AG04450 (cell line): ENCODE measurements at places on chromosomes 4 and X.

DNA sequence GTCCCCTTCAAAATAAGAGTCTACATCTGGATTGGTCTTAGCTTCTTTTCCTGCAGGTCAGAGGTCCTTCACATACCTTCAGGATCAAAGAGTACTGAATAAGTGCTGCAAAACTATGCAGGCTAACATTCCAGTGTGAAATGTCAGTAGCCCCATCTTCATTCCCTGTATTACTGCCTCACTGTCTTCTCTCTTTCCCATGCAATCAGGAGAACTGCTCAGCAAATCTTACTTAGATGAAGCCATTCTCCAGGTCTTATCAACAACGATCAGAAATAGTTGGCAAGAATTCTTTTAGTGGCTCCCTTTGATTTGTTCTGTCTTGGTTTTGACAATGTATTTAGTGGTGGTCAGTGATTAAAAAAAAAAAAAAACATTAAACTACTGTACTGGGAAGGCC, 26.0 kb upstream of the IQCM start:
- no peak for DNase-seq

DNA sequence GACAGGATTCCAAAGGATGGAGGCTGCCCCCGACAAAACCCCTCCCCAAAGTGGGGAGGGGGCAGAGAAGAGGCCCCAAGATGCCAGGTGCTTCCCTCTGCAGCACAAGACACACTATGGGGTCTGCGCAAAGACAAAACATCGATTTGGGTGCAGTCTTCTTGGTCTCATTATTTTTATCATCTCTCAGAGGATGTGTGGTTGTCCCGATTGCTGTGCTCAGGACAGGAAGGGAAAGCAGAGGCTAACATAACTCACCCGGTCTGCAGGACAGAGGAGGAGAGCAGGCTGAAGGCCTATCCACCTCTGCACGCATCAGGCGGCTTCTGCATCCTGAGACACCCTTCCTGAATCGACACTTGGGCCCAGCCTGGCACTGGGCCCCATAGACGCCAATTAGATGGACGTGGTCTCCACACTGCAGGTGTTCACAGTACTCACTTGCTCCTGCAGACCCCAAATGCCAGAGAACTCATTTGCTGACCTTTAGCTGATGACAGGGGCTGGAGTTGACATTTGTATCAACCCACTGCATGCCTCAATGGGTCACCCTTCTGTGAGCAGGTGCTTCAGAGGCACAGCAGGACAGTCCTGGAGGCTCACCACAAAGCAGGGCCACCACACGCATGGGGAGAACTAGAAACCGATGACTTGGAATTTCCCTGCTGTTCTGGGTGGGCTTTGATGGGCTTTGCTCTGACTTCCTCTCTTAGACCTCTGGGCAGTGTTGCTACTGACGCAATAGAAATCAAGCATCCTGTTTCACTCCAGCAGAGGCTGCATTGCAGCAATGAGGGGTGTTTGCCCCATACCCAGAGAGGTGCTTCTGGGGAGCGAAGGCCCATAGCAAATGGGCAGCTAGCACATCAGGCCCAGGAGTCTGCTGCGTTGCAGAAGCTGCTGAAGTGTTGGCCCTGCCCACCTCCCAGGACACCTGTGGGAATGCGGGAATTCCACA, 96.3 kb upstream of the ENPP6 start:
- DNase-seq, result no peak

DNA sequence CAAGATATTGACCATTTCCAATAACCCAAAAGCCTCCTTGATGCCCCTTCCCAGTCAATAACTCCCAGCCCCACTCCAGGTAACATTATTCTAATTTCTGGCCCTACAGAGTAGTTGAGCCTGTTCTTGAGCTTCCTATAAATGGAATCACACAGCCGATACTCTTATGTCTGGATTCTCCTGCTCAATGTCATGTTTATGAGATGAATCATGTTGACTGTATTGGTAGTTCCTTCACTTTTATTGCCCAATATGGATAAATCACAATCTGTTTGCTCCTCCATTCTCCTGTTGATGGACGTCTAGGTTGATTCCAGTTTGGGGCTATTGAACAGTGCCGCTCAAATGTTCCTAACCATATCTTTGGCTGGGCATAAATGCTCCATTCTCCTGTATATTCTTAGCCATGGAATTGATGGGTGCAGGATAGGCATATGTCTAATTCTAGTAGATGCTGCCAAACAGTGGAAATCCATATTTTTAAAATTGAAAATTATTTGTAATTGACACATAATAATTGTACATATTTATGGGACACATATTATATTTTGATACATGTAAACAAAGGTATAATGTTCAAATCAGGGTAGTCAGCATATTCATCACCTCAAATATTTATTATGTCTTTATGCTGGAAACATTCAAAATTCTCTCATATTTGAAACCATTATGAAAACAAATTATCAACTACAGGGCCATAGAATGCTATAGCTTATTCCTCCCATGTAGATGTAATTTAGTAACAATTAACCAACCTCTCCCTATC, 40.5 kb upstream of the SLC2A9 start:
- no peak for DNase-seq

DNA sequence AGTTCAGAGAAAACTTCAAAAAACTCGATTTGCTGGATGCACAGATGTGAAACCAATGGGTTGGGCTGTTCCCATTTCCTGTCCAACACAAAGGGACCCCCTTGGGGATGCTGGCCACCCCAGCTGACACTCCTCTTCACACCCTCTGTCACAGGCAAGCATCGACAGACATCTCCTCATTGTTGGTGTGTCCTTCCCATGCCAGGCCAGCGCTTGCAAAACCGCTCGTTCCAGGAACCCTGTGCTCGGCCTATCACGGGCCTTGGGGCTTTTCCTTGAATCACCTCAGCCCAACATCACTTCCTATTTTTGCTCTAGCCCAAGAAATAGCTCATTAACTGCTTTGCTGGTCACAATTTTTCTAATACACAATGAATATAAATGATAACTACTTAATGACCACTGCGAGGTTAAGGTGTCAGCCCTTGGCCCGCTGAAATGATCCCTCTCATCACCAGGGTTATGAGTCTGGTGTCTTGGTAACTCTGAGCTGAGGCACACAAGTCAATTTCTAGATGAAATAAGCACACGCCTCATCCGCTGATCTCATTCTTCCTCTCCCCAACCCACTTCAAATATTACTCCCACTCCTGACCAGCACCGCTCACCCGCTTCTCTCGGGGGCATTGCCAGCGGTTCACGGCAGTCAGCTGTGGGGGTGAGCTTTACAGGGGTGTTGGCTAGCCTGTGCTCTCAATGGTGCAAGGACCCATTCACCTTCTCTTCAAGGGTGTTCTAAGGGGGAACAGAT, 32.3 kb downstream of the BCOR start:
- DNase-seq, result no peak

GRCh38 chr4:151219091-151219490, 57.9 kb upstream of the PRSS48 start:
- no peak for DNase-seq

GRCh38 chr4:1326751-1327525, 20.1 kb upstream of the UVSSA start:
- no peak for DNase-seq

GRCh38 chrX:135421537-135421931, 210 bp upstream of the SMIM10L2A start:
- peak; percentile 6 for DNase-seq

DNA sequence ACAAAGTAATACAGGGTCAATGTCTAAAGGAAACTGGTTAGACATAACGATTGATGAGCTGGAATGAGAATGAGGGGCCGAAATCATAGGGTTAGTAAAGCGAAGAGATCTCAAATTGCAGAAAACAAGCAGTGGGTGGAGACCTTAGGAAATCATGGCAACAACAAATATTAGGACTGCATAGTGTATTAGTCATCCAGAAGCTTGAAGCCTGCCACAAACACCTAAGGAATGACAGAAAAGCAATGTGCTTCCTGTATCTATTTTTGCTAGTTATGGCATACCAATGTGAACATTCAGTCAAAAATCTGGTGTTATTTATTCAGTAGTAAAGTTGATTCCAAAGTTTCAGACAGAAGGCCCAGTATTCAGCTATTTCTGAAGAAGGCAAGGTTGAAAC, 410.9 kb upstream of the CT83 start:
- DNase-seq, result no peak

- no peak for DNase-seq
These were observed 134.3 kb upstream of the VCX2 start for GRCh38 chrX:8305350-8305749.

DNA sequence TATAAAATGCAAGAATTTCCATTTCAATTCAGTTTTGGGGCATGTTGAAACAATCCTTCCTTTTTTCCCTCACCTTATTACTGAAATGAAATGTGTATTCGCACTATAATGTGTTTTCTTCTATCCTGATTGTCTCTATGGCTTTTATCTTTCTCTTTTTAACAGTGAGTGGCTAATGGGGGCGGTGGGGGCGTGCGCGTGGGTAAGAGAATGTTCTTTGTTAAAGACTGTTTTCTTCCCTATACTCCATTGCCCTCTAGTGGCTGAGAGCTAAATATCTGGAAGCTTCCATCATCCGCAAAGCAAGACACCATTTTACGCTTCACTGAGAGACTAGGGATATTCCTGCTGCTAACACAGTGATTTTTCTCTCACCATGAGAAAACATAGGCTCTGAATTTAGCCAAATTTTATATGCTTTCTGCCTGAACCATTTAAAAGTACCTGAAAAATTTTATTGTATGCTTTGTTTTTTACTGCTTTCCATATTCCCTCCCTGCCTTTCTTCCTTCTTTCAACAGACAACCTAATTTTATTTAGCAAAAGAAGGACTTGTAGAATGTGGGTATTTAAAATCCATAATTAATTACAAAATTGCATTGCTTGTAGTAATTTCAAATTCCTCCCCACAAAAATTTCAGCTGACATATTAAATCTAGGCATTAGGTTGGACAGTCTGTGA, 194.0 kb downstream of the GASK1B start:
- DNase-seq, result peak; percentile 33

DNA sequence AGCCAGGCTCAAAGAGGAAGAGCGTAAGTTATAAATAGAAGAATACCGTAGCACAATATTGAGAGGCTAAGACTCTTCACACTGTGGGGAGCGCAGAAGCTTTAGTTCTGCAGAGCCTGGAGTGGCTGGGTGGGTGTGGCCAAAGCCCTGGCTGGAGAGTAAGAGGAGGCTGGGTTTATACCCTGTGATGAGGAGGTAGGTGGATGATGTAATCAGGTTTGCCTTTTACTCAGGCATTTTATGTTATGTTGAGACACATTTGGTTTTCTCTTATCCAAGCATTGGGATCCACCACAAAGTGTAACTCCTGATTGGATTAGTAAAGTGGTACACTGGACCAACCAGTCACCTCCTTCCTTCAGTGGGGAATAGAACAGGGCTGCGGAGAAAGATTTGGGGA, 13.9 kb downstream of the CDS1 start:
- no peak for DNase-seq

GRCh38 chr4:153418121-153418520, 48.0 kb upstream of the TMEM131L start:
- DNase-seq, result no peak

DNA sequence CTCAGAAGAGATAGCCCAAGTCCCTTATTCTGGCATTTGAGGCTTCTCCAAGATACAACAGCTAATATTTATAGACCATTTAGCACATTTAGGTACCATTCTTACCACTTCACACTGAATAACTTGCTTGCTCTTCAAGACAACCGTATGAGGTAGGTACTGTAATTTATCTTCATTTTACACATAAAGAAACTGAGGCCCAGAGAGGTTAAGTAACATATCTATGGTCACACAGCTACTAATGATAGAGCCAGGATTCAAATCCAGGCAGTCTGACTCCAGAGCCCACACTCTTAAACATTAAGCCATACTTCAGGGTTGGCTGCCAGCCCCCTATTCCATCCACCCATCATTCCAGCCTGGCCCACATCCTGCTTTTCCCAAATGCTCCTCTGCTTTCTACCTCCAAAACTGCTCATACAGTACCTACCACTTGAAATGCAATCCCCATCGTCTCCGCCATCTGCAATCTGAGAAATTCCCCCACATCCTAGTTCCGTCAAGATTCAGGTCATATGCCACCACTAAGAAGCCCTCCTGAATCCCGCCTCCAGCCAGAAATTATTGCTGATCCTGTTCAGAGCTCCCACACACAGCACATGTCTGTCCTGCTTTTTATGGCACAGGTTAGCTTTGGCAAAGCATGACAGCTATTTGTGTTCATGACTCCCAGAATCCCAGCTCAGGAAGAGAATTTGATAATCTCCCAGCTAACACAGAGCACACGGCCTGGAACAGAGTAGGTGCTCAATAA, 23.5 kb downstream of the IQSEC2 start:
- no peak for DNase-seq

GRCh38 chr4:23006756-23007155, 314.0 kb downstream of the GBA3 start:
- DNase-seq, result no peak
